NCI-H2081 treated with DMSO at 0.1 percent for 48 hours (cell line): ENCODE measurements at places on chromosomes 2 and 18.

DNA sequence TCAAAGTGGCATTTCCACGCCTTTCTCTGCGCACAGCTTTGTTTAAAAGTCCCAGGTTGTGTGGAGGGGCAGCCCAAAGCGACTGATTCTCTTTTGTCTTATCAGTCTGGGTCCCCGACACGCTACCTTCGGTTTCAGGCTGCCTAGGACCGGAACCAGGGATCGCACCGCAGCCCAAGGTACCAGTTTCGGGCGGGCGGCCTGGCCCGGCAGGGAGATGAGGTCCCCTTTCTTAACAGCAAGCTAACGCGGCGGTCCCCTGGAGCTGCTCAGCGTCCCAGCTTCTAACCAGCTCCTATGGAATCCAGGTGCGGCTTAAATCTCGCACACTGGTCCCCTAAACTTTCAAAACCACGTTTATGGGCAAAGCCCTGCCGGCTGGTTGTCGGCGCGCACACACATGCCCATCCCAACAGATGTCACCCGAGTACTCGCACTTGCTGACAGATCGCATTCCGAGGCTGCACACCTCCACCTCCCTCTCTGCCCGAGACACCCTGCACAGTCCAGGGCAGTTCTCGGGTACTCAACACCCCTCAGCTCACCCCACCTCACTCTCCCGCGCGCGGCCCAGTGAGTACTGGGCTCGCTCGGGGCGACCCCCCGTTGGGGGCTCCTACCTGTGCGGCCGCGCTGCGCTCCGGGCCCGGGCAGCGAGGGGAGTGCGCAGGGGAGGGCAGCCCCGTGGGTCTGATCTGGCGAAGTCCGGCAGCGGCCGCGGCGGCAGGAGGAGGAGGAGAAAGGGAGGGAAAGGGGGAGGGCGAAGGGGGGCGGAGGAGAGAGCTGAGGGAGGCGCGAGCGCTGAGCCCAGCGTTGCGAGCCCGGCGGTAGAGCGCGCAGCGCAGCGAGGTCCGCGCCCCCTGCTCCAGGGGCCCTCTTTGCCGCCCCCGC is at the start of gene EFEMP1:
Gene EFEMP1 (minus strand): TSS at position 692 of the 891 bp plus-strand sequence. CDS start 1,342 bp downstream, outside the sequence.
- no peak for DNase-seq

GRCh38 chr18:54776282-54776977 is 51.8 kb upstream of the RAB27B start:
- no peak for DNase-seq

DNA sequence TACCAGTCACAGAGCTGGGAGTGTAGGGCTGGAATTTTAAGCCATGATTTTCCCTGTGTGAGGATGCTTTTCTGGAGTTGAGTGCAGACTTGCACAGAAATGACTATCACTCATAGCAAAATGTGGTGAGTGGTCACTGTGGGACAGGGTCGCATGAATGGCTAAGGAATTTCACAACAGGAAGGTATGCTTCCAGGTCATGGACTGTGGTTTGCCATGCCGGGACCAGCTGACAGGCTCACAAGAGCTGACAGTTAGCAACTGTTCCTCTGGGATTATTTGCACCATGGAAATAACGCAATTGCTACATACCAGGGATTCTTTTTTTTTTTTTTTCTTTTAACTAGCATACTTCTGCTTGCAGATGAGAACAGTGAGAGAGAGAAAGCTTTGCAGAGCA is 3.8 kb upstream of the UXS1 start:
- no peak for DNase-seq

DNA sequence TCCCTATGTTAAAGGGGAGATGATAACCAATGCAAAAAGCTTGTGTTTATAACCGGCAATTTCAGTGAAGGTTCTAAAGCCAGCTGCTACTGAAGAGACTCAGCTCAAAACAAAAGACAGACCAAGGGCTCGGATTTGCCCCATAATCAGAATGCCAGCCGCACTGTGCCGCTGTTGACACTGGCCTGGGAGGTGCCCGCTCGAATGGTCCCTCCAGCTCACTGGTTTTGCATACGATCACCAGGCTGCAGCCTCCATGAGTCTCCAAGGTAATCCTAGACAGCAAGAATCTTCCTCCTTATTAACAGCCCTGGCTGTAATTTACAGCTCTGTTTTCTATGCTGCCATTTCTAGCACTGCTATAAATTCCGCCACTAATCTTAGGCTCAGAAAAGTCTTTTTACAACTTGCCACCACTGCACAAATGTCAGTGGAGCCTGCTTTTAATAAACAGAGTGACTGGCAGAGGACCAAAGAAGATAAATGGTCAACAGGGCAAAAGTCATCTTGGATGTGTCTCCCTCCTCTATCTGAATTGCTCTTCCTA is 155.7 kb upstream of the SH3BP4 start:
- no peak for DNase-seq

- peak; percentile 4 for DNase-seq
Measured at GRCh38 chr2:29841386-29842004, 79.9 kb downstream of the ALK start.

DNA sequence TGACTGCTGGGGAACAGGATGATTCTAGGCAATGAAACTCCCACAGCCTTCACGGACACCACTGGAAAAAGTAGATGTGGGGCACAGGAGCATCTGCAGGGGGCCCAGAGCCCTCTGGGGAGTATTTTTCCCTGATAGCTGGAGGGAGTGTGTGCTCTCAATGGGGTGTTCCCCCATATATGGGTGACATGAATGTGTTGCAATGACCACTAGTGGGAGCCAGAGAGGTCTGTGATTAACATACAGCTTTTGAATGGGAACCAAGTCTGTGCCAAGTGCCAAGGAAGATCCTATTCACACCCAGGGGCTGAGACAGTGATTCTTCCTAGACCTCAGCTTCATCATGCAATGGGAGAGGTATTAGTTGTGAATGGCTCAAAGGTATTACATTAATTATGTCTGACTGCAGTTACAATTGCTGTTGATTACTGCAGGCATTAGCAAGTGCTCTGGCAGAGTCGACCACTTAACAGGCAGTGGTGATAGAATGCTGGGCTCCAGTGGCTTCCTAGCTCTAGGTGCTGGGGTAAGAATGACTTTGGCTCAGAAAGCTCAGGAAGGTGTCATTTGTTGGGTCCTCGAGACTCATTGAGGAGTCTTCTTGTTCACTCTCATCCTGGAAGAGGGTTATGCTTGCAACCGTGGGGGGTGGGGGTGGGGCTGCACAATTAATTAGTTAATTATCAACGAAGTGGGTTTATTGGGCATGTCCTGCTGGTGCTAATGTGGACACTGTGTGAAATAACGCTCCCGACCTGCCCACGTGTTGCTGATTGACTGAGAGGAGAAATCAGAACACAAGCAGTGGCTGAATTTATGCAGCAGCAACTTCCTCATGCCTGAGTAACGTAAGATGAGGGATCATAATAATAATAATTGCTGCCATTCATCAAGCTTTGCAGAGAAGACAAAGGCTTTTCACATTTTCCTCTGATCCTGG is 194.1 kb downstream of the CLIP4 start:
- DNase-seq, result no peak

GRCh38 chr2:10610213-10610910 is 79.4 kb downstream of the NOL10 start:
- DNase-seq, result no peak

DNA sequence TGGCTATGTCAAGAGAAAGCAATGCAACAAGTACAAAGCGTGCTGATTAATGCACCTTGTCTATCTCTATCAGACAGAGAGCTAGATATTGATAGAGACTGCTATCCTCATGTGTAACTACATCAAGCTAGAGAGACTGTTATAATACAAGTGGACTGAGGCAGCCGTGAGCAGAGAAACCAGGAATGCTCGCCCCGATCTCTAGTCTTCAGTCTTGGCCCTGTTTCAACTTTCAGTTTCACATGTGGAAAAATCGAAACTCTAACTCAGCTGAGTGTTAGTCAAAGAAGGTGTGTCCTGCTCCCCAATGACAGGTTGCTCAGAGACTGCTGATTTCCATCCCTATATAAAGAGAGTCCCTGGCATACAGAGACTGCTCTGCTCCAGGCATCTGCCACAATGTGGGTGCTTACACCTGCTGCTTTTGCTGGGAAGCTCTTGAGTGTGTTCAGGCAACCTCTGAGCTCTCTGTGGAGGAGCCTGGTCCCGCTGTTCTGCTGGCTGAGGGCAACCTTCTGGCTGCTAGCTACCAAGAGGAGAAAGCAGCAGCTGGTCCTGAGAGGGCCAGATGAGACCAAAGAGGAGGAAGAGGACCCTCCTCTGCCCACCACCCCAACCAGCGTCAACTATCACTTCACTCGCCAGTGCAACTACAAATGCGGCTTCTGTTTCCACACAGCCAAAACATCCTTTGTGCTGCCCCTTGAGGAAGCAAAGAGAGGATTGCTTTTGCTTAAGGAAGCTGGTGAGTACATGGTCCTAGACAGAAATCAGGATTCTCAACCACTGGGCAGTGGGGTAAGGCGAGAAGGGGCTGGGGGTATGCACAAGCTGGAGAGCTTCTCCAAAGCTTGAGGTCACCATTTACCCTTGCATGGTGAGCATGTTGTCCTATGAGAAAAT is at the start of gene RSAD2:
Gene RSAD2 (plus strand): TSS at position 376 of the 903 bp plus-strand sequence. CDS start 24 bp downstream, at position 400.
- no peak for DNase-seq

DNA sequence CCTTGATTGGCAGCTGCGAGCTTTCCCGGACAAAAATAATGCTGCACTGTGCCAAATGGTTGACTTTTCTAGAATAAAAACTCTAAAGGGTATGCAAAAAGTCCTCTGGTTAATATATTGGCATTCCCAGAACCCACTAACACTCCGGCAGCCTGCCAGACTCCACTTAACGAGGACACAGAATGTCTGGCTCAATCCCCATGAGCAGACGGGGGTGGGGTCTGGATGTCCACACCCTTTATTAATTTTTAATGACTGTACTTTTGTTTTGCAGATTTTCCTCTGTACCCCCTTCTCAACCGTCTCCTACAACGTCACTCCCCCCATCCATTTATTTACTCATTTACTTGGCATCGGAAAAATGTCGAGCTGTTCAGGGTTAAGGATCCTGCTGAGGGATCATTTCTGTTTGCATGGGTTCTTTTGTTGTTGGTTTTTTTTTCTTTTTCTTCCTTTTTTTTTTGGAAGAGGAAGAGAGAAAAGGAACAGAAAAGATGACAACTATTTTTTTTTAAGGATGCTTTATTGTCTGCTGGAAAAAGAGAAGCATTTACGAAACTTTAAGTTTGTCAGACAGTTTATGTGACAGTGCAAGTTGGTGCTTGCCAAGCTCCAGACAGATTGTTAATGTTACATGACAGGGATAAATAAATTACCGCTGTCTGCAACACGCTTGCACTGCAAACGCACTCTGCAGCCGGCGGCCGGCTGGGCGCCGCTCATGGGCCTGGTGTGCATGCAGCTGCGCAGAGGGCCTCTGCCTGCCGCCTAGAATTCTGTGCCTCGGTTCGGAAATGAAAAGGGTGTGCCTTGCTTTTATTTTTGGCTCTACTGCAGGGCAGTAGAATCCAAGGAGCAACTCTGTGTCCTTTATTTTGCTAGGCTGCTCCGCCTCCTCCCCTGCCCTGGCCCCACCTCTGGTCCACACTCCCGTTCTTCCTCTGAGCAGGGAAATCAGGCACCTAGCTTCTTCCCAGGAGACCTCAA is 3.6 kb downstream of the LDLRAD4 start:
- no peak for DNase-seq

- no peak for DNase-seq
Measured at GRCh38 chr18:55452123-55452611, 135.8 kb downstream of the TCF4 start.

DNA sequence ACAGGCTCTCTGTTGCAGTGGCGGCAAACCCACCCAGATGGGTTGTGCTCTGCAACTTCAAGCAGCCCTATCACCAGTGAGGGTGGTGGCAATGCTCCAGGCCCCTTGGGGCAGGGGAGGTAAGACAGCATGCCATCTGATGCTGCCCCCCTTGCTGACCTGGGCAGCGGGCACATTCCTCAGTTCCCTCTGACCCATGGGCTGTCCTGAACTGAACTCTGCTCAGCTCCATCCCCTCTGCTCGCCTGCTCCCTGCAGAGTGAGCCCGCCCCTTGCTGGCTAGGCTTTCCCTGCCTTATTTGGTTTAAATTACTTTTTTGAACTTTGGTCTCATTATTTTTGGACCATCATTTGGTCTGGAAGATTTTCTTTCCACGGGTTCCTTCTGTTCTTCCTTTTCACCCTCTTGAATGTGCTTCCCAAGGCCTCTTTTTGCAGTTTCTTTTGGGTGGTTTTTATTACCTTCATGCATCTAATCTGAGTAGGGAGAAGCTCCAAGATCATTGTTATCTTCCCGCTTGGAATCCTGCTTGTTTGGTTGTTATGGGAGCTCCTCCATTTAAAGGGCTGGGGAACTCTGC is 565.4 kb downstream of the TNS1 start:
- no peak for DNase-seq

DNA sequence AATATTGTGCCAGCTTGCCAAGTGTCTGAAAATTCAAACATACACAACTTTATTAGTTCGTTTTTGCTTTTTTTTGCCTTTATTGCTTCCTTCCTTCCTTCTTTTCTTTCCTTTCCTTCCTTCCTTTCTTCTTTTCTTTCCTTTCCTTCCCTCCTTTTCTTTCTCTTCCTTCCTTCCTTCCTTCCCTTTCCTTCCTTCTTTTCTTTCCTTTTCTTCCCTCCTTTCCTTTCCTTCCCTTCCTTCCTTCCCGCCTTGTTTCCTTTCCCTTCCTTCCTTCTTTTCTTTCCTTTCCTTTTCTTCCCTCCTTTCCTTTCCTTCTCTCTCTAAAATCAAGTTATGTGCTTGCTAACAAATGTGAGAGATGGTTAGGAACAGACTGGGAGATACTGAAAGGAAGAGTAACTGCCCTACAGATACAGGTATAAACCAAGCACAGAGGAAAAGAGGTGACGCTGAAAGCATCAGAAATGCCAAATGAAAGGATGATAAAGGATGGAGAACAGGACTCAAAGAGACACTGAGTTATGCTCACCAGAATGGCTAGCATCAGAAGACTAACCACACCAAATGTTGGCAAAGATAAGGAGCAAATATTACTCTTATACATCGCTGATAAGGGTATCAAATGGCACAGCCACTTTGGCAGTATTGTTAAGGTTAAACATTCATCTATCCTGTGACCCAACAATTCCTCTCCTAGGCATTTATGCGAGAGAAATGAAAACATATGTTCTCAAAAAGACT is 151.6 kb downstream of the MREG start:
- DNase-seq, result no peak

DNA sequence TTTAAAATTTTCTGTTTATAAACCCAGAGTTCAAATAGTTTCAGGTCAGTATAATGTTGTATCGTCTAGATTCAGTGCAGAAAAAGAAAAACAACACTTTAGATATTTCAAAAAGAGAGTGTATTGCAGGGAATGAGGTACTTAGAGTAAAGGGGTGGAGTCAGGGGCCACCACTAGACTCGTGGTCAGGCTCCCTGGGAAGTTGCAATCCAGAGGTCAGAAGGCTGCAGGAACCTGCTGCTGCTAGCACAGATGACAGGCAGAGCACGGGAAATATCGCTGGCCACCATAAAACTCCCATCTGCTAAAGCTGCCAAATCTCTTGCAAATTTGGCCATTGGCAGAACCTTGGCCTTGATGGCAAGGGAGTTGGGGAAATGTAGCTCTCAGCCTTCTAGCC is 64.6 kb downstream of the THNSL2 start:
- DNase-seq, result no peak

DNA sequence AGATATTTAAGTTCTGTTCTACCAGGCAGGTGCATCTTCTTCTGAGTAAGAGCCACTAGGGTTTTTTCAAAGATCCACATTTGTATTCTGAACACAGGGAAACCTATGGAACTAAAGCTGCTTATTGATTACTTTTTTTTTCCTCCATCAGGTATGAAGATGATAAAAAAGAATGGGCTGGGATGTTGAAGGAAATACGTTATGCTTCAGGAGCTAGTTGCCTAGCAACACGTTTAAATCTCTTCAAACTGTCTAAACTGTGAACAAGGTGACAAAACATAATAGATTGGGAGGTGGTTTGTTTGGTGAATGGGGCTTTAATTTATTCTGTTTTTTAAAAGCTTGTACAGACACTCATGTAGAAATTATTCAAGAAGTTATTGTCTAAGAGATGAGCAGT is 15.9 kb downstream of the KLHL41 start:
- no peak for DNase-seq

GRCh38 chr2:190583507-190584337 is 49.2 kb upstream of the NEMP2 start:
- no peak for DNase-seq
